Stromal cell of bone marrow (primary cell): ENCODE measurements at places on chromosomes 12 and 14.

- DNase-seq = no peak
Measured at GRCh38 chr12:31406345-31406744, 80.4 kb upstream of the SINHCAF start.

DNA sequence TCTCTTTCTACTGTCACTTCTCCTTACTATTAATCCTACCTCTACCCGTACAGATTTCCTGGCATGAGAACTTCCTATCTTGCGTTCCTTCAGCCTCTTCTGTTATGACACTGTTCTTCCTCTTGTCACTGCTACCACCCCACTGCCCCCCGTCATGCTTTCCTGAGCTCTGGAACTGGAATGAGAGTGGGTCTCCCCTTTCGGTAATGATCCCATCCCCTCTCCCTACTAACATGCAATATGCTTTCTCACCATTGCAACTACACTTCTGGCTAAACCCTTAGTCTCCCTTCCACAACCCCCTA lies 4.9 kb upstream of the AP1G2 start:
- no peak for DNase-seq

DNA sequence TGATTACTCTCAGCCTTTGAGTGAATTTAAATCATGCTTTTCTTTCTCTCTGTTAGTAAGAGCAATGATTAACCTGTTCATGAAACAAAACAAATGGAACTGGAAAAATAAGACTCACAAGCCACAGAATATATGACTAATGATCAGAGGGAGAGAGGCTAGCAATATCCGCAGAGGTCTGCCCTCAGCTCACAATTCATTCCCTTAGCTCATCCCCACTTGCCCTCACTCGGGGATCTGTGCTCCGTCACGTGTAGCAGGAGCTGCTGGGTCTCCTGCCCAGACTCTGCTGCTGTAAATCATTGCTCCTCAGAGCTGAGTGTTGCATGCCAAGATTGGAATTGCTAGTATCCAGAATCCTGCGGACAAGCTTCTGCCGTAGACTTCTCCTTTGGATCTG lies 53.1 kb upstream of the GNG2 start:
- DNase-seq = peak; percentile 78

DNA sequence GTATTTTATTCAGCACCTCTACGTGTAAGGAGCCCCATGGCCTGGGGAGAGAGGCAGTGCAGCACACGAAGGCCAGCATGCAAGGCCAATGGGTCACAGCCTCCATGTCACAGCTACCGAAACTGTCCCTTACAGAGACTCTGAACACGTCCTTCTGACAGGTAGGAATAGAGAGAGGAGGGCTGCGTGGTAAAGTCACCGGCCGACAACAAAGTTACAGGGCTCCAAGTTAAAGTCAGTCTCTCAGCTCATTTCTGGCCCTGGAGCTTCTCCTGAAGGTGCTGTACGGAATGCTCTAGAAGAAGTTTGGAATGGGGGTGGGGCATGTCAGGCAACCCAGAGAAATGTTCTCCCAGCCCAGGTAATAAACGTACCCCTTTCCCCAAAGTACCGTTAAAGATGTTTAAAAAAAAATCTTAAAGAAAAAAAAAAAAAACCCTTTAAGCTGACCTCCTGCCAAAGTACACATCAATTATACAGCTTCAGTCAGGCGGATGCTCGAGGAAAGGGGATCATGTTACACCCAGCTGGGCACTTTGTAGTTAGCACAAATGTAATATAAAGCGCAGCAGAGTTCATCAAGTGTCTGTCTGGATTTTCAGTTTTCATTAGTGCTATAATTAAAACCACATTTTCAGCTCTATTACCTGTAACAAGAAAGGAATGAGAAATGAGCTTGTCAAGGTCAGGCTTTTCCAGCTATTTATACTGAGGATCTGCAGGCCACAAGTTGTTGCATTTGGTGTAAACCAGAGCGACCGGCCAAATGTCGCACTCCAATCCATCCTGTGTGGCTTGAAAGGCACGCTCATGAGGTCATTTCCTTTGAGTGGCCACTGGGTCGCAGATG lies 53.3 kb upstream of the CDKN3 start:
- no peak for DNase-seq

DNA sequence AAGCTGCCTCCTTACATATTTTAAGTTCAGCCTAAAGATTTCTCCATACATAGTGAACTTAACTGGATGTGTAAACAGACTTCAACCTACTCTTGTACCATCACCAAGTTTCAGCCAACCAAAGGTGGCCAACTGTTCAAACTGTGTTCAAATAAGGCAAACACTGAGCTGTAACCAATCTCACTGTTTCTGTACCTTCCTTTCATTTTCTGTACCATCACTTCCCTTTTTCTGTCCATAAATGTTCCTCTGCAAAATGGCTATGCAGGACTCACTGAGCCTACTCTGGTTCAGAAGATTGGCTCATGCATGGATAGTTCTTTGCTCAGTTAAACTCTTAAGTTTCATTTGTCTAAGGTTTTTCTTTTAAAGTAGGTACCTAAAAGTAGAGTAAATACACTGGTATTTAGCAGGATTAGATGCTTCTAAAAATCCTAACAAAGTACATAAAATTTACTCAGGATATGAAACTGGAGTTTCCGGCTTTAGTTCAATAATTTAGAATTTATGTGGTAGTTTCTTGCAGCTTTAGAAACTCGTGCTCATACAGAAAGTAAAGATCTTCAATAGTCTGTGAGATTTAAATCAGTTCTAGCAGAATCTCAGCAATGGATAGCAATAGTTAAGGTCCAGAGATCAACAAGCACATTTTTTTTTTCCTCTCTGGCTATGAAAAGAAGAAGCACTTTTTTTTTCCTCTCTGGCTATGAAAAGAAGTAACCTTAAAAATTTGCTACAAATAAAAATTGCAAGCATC lies 282.0 kb upstream of the PPFIA2 start:
- no peak for DNase-seq

- peak; percentile 48 for DNase-seq
Measured at GRCh38 chr14:44803239-44803905, 158.4 kb downstream of the KLHL28 start.

- no peak for DNase-seq
Measured at GRCh38 chr14:60229614-60230013, 19.4 kb upstream of the PPM1A start.

- DNase-seq = no peak
Measured at GRCh38 chr12:11758510-11759493, 109.3 kb downstream of the ETV6 start.

DNA sequence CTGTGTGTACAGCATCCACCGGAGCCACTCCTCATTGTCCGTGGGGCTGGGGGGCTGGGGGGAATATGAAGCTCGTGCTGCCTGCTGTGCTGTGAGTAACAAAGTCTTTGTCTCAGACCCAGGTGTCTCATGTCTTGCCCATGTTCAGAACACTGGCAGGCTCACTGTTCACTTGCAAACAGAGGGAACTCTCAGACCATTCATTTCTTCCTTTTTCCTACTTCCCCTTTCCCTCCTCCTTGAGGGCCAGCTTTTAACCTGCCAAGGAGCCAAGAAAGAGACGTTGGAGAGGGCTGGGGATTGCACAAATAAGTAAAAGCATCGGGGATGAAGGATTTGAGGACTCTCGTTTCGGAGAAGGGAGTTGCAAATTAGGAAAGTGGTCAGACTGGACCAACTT lies 21.6 kb downstream of the GPR132 start:
- no peak for DNase-seq

- no peak for DNase-seq
Measured at GRCh38 chr14:98321841-98322240, 950.2 kb downstream of the BCL11B start.

DNA sequence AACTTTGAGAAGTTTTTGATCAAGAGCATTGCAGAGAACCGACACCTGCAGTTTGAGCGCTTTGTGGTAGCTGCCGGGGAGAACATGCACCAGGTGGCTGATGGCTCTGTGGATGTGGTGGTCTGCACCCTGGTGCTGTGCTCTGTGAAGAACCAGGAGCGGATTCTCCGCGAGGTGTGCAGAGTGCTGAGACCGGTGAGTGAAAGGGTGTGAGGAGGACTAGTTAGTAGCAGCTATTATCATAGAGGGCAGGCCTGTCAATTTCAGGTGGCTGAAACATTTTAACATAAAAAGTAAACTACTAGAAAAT lies 27.0 kb upstream of the HIGD1C start:
- no peak for DNase-seq

- DNase-seq = no peak
Measured at GRCh38 chr12:84113666-84114065, 798.9 kb downstream of the SLC6A15 start.

DNA sequence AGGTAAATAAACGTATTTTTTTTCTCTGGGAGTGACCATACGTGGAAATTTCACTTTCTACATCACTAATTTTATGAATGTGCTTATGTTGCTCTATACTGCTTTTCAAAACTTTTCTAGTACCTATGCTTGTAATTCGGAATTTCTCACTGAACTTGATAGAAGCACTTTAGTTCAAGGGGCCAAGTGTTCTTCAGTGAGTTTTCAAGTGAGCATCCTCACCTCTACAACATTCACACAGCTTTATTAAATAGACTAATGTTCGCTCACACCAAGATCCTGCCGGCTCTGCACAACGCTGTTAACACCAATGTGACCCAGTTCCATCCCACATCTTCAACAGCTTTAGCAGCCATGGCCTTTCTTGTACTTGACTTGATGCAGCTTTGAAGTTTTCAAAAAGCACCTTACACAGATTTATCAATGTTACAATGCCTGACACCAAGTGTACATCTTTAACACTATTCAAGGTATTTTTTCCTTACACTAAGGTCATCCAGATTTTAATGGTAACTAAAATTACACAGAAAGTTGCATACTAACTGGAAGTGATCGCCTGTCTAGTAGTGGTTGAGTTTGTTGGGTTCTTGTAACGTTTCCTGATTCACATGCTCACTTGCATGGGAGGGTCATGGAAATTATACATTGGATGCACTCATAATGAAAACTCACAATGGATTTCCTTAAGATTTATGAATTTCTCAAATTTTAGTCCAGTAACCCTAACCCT lies 4.5 kb downstream of the UBC start:
- DNase-seq = no peak

DNA sequence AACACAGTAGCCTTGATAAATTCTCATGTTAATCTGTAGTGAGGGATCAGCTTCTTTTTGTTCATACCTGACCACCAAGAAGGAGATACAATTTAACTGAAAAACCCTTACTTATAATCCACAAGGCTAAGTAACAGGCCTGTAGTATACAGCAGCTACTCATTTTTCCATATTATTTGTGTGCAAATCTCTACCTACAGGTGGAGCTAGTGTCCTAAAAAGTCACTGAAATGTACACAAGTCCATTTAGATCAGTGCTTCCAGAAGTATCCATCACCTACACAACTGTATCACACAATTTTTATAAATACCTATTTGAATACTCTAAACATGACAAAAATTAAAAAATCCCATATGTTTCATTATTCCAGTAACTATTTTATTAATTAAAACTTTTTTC lies 173.2 kb downstream of the SLC35F4 start:
- peak; percentile 34 for DNase-seq

DNA sequence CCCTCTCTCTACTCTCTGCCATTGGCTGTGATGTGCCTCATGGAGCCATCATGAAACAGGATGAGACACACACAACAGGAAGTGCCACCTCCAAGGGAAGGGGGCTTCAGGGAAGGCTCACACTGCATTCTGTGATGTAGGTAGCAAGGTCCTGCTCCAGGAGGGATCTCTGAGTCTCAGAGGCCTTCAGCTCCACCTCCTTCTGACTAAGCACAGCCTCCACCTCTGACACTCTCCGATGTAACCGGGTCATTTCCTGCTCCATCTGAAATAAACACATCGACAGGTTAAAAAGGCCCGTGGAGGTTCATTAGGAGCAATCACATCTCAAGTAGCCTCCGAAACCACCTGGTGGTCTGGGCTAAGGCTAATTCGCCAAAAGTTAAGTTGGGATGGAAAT lies 93.3 kb downstream of the CIT start:
- no peak for DNase-seq

- no peak for DNase-seq
Measured at GRCh38 chr14:104356020-104356737, 217.8 kb downstream of the KIF26A start.

- DNase-seq = no peak
Measured at GRCh38 chr12:54161481-54162437, 27.0 kb downstream of the SMUG1 start.

DNA sequence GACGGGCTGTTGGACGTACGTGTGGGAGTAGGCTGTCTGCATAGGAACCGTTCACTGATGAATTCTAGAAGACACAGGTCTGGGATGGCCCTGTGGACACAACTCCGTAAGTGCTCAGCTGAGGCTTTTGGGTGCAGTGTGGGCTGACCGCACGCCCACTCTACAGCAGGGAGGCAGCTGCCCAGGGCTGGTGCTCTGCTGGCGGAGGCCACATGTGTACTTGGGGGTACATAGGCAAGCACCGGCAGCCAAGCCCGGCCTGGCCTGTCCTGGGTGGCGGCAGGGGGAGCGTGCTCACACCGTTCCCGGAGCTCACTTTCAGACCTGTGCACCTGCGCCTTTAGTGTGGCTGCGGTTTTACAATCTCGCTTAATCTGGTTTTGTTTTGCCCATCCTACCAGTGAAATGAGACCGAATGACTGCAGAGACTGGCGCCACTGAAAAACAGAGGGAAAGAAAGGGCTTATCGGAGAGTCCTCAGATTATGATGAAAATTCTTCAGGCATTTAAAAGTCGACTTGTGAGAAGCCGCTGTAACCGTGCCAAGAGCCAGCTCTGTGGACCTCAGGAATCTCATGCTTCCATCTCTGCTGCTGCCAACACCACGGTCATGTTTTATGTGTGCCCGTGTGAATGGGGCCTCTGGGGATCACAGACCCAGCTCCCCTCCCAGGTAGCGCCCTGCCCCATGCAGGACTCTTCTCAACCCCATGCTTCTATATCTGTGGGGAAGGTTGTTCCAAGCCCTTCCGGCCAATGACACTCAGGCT lies 45.8 kb downstream of the SSH1 start:
- DNase-seq = no peak

DNA sequence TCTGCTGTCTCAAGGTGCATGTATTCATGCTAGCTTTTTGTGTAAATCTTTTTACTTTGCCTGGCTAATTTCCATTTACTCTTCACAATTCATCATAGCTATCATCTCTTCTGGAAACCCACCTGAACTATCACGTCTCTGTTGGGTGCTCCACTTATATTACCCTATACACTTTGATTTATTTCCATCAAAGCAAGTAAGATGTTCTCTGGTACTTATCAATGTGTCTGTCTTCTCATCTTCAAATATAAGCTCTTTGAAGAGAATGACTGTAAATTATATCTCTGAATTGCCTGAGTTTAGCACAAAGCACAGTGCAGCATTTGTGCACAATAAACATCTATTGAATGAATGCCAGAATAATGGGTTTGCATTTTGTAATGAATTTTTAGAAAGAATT lies 1129.7 kb downstream of the LRFN5 start:
- DNase-seq = no peak
